Left hindlimb (tissue), 1 donor: ENCODE measurements at places on chromosomes 3 and 15.

- DNase-seq: no peak
Observed at GRCh38 chr3:145727476-145727875, 433.5 kb downstream of the PLOD2 start.

DNA sequence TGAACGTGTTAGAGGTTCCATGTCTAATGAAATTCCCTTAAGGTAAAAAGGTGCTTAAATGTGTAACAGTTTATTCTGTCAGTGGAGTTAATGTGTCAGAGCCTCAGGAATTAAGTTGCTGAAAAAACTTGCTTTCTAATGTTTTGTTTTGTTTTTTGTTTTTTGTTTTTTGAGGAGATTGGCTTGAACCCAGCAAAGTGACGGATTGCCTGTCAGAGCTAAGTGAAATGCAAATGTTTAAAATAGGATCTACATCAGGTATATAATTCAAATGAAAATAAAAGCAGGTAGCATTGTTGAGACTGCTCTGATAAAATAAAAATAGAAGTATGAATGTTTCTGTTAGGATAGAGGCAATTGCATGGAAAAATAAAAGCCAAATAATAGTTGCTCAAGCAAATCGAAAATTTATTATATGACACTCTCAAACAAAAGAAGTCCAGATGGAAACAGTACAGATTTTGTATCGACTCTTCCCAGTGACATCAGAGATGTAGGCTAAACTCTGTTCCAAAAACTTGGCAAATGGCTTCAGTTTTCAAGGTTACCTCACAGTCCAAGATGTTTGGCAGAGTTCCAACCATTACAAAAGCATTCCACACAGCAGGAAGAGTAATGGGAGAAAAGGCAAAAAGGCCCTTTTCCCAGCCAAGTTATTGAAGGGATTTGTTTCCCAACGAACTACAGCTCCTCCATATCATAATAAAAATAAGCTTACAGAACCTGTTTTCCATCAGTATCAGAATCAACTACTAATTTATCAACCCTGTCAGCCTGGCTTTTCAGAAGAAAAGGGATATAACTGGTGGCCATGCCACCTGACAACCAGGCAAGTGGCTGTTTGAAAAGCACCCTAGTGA, 291.0 kb downstream of the TBL1XR1 start:
- DNase-seq: peak; percentile 49

GRCh38 chr15:85727068-85727467, 67.7 kb downstream of the KLHL25 start:
- no peak for DNase-seq

GRCh38 chr3:17065315-17065714, 180.6 kb downstream of the PLCL2 start:
- DNase-seq: no peak

GRCh38 chr3:170553788-170554757, 31.8 kb downstream of the SLC7A14 start:
- DNase-seq: no peak

GRCh38 chr3:61768284-61769037, 207.1 kb downstream of the PTPRG start:
- no peak for DNase-seq

GRCh38 chr15:86650094-86650493, 570.4 kb downstream of the AGBL1 start:
- DNase-seq: no peak

GRCh38 chr3:134623615-134624245, 27.1 kb downstream of the KY start:
- no peak for DNase-seq

GRCh38 chr15:40344631-40345120, 3.9 kb upstream of the CCDC9B start:
- DNase-seq: no peak

DNA sequence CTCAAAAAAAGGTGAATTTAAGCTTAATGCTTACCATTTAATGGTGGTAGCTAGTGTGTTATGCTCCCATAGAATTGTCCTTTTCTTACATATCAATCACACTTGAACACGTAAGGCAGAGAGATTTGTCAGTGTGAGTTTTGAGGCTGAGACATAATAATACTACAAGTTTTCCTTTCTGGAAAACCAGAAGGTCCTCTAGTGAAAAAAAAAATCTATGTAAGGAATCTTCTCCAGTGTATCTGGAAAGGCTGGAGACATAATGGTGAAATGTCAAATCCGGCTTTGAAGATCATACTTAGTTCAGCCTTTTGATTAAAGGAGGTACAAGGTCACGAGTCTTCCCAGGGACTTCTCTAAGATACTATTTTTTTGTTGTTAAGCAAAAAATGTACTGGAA, 3.4 kb downstream of the TSC22D2 start:
- no peak for DNase-seq
